ENCODE measurements at places on chromosomes 16 and 17.

DNA sequence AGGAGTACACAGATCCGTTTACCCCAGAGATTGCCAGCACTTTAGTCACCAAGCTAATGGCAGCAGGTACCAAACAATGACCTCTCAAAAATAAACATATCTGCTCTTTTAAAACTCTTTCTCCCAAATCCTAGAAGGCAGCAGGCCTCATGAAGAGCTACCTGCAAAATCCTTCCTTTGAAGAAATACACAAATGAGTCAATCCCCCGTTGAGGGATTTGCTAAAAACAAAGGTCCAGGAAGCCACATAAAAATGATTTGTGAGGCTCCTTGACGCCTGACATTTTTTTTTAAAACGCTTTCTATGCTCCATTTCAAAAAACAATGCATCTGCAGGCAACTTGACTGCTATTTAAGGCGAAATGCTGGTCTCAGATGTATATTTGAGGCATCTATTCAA, 58.2 kb downstream of the NACA2 start:
- DNase-seq, result no peak

DNA sequence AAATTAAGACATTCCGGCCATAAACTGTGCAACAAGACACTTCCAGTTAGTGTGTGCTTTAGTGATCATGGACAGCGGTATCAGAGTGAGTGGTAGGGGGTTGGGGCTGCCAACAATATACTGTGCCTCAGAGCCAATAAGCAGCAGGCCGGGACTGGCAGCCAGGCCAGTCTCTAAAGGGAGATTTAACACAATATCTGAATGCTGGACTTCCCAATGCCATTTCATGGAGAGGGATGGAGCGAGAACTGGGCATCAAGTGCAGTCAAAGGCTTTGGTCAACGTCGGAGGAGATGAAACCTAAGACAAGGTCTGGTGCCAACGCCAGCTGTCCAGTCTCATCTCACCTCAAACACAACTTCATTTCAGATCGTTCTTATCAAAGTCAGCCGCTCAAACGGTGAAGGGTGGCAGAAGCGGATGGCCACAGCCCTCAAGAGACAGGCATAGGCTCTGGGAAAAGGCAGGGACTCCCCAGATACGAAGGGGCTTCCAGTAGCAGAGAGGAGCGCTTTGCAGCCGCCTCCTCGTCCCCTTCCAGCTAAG, 935 bp downstream of the USP32 start:
- DNase-seq, result no peak

DNA sequence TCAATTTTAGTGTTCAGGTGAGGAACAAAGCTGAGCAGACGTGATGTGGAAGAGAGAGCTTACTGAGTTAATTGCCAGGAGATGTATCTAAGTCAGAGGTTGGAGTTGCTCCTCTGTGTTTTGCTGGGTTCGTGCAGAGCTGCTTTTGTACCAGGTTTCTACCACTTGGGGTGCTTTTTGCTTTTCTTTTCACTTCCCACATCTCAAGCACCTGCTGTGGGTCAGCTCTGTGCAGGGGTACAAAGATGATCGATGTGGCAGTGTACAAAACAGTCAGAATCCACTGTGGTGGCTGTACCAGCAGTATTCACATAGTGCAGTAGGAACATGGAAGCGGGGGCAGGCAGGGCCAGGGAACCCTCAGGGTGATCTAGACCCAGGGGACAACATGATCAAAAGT, 14.8 kb downstream of the UNK start:
- DNase-seq, result no peak

DNA sequence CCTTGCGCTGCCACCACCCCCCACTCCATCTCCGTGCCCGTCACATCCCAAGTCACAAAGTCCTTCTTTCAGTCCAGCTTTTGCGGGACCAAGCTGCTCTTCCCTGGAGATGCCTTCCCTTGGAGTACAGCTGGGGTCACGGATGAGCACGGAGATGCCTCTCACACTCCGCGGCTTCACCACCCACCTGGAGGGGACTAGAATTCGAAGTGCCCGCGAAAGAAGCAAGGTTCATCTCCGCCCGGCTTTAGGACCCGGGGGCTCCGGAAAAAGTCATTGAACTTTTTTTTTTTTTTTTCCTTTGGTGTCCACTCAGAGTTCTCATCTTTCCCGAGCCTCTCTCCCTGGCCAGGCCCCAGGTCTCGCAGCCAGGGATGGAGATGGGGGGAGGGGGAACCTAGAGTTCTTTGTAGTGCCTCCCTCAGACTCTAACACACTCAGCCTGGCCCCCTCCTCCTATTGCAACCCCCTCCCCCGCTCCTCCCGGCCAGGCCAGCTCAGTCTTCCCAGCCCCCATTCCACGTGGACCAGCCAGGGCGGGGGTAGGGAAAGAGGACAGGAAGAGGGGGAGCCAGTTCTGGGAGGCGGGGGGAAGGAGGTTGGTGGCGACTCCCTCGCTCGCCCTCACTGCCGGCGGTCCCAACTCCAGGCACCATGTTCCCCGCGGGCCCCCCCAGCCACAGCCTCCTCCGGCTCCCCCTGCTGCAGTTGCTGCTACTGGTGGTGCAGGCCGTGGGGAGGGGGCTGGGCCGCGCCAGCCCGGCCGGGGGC, at the start of gene FKBP10:
Gene FKBP10, plus strand, starts transcription at position 624 of the 771 bp plus-strand sequence. Its CDS starts 31 bp downstream, at position 655.
- peak; percentile 85 for DNase-seq

- DNase-seq, result peak; percentile 66
Measured at GRCh38 chr17:17818088-17818526, 18.7 kb downstream of the SREBF1 start.

GRCh38 chr16:23848958-23849357, 13.2 kb downstream of the PRKCB start:
- DNase-seq, result no peak

DNA sequence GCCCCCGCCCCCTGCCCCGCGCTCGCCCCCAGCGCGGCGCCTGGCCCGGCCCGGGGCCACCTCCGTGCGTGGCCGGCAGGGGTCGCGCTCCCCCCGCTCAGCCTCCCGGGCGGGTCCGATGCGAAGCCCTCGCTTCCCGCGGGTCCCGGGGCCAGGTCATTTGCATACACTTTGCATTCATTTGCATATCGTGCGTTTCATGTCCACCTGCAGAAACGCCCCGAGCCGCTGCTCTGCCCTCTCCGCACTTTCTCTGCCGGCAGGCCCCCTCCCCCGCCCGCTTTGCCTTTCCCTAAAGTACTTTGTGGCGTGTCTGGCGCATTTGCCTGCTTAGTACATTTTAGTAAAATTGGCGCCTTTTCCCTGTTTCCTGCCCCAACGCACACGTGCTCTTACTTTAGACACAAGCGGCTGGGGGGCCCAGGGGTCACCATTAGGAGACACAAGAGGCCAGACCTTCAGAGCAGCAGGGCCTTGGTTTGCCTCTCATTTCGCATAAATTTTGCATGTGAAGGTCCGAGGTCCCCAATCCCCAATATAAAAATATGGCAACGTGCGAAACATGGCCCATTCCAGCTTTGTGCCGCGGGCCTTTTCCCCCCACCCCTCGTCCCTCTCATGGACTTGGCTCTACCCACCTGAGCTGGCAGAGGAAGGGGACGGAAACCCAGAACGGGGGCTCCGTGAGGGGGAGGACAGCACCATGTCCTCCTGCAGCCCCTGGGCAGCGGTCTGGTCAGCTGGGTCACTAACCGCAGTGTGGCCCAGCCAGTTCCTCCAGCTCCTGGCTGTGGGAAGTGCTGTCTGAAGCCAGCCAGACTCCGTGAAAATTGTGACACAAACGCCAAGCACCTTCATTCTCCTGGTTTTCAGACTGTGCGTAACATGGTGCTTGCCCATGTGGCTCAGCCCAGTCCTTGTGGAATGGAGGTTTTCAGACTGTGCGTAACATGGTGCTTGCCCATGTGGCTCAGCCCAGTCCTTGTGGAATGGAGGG, 34.8 kb downstream of the CBFA2T3 start:
- DNase-seq, result no peak
